ENCODE measurements at places on chromosomes 1 and 21.

DNA sequence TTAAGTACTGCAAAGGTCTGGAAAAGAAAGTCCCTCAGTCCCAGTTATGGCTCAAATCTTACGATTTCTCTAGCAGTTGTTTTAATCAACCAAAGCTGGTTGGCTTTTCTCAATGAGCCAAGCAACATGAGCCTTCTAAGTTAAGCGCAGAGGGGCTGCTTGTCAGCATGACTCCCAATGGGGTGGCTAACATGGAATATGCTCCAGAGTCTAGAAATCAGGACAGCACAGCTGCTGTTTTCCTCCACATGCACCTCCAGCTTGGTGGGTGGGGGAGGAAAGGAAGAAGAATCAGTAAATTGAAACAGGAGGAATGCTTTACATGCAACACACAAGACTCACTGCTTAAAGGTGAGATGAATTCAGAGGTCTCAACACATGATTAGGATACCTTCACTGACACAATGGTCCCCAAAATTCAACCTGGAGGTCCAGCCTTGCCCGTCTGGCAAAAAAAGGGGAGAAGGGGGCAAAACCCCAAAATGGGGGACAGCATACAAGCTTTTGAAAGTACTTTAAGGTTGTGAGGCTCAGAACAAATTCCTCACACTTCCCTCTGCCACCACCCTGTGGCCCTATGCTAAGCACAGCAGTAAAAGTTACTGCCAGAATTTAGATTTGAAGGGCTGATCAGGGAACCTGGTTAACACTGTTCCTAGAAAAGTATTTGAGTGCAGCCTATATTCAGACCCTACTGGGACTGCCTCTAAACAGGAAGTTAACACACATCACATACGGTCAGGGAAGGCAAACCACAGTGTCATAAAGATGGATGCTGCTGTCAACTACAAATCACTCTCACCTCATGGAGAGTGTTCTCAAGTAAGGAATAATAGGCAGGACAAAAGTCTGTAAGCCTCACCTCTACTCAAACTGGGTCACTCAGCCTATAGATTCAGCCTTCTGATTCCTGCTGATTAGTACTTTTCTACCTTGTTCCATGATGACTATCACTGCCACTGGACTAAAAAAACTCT, 2.6 kb downstream of the GATAD2B start:
- no peak for DNase-seq

GRCh38 chr21:37547615-37548200, 181.1 kb downstream of the DYRK1A start:
- no peak for DNase-seq

- DNase-seq, result no peak
Observed at GRCh38 chr1:9404117-9404914, 111.6 kb downstream of the SPSB1 start.

DNA sequence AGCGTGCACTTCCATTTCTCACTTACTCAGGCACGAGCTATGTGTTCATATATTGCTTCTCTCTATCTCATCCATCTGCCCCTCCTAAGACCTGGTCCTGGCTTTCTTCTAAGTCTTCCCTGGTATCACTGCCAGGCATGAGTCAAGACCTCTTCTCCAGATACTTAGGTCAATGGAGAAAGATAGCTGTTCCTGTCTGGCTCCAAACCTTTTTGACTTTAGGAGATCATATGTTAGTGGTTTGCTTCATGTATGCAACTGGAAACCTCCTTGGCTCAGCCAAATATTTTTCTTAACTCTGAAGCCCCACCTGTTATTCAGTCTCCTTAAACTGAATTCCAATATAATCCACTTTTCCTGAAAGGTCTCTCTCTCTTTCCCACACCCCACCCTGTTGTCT, 211.6 kb upstream of the PTBP2 start:
- DNase-seq, result no peak

DNA sequence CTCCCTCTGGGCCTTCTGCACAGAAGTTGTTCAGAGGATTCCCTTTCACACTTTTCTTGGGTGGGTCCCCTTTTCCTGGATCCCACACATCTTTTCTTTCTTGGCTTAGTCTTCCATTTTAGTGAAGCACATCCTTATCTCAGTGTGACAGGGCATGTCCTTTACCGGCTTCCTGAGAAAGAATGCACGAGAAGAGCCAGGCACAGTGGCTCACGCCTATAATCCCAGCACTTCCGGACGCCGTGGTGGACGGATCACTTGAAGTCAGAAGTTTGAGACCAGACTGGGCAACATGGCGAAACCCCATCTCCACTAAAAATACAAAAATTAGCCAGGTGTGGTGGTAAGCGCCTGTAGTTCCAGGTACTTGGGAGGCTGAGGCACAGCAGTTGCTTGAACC, 22.1 kb upstream of the PSMB2 start:
- no peak for DNase-seq

- peak; percentile 85 for DNase-seq
Observed at GRCh38 chr1:109298666-109299557, 7.9 kb downstream of the MYBPHL start.

GRCh38 chr1:202343652-202344349, 2.1 kb upstream of the UBE2T start:
- DNase-seq, result no peak

DNA sequence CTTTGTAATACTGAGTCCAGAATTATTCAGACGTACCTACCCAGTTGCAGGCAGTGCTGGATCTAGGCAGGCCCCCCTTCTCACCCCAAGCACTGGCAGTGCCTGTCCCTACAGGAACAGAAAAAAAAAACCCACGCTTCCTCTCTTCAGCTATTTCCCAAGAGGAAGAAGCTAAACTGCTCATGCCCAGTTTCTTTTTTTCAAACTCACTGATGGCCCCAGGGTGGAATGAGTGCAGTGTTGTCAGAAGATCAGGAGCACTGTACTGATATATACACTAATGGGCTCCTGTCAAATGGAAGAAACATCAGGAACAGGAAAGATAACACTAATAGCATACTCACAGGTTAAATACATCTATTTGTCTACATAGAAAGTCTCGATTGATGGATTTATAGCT, 28.2 kb upstream of the DOCK7 start:
- no peak for DNase-seq

DNA sequence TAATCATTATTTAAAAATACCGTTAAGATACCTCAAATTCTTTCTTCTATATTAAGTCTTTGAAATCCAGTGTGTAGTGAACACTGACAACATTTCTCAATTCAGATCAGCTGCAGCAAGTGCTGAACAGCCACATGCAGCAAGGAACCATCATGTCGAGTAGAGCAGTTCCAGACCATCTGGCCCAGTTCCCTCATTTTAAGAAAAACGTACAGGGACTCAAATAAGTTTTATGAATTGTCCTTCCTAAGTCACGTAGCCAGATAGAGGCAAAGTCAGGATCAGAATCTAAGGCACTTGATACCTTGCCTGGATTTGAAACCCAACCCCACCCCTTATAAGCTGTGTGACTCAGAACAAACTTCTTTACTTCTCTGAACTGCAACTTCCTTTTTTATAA, 132.4 kb downstream of the PROX1 start:
- no peak for DNase-seq

DNA sequence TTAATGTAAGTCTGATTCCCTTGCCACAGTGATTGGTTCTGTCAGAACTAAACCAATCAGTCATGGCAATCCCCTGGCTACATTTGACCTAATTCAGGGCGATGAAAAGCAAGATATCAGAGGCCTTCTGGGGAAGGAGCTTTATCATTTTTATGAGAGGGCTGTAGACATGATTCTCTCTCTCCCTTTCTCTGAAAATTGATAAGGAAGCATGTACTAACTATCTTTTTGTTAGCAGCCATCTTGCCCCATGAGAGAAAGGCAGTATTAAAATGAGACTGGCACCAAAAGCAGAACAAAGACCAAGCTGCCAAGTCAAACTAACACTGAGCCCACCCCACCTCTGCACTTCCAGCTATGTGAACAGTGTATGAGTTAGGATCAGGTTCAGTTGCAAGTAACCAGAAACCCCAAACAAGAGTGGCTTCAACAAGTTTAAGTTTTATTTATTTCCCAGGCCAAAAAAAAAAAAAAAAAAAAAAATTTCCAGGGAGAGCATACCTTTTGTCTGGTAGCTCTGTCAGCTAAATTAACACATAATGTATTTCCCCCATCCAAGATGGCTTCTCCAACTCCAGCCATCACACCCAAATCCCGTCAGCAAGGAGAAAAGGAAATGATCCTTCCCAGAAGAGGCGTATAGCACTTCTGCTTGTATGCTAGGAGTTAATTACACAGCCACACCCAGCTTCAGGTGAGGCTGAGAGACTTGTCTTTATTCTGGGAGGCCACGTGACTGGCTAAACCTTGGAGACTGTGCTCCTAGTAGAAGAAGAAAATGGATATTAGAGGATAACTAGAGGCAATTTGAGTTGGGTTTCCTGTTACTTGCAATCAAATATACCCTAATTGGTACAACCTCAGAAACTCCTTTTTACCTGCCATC, 105.8 kb upstream of the RALGPS2 start:
- no peak for DNase-seq

DNA sequence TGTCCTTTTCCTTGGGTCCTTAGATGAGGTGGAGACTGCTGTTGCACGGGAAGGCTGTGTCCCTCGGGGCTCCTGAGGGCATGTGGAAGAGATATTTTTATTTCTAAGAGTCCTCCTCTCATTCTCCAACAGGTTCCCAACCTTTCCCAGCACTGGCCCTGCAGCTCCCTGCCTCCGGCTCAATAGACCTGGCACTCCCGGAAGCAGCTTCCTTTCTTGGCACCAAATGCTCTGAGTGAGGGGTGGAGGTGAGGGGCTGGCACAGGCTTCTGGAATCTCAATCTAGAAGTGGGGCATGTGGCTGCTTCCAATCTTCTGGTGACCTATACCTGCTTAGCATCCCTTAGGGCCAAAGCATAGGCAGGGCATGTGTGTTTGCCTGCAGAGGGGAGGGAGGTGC, 4.5 kb downstream of the ETV3L start:
- DNase-seq, result no peak

Data from head of caudate nucleus (tissue), 42 donors.